Erythroblast (primary cell): ENCODE measurements at places on chromosomes 1 and 21.

- DNase-seq, result no peak
Measured at GRCh38 chr1:111082421-111083203, 57.3 kb downstream of the DRAM2 start.

- peak; percentile 75 for DNase-seq
Measured at GRCh38 chr1:109091078-109091838, 694 bp downstream of the TMEM167B start.

DNA sequence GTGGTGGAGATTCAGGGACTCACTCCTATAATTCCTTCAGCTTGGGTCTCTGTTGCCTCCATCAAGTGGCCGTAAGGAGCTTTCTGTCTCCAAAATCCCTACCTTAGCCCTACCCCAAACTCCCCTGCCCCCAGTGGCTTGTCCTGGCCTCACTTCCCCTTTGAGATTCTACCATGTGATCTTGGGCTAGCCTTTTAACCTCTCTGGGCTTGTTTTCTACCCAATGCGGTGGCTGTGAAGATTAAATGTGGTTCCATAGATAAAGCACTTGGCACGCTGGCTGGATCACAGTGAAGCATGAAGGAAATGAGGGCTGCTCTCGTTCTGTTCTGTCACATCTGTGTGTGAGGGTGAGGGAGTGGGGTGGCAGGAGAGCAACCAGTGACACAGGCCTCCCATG lies 43.6 kb downstream of the FAAH start:
- DNase-seq, result peak; percentile 77

- no peak for DNase-seq
Measured at GRCh38 chr1:155864393-155864792, 5.0 kb downstream of the SYT11 start.

GRCh38 chr1:168689327-168689657 lies 39.7 kb downstream of the DPT start:
- no peak for DNase-seq

DNA sequence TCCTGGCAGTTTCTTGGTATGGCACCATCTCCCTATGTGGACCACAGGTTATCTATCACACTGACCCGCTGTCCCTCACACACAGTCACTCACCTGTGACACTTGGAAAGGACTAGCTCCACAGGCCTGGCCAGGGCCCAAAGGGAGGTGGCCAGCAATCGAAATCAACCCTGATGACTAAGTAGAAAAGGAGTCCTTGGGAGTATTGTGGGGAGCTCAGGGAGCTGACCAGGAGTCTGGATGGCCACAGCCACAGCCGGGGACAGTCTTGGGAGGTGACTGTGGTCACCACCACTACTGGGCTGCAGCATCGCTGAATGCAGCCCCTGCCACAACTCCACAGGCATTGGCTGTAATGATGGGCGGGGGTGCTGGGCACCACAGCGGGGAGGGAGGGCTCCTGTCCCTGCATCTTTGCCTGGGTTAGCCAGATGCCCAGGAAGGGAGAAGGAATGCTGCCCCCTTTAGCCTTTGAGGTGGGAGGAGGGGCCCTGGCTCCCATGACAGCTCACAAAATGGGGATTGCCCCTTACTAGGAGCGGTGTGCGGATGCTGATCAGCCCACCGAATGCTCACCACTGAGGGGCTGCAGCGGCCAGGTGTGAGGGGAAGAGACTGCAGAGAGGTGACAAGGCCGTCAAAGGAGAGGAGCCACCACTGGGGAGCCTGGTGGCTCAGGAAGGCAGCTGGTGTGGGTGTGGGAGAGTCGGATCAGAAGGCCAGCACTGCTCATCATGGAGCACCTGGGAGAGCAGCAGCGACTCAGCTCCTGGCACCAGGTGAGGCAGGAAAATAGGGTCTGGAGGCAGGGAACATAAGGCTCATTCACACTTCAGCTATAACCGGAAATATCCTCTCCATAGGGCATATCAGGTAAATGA lies 61.3 kb downstream of the H3-3A start:
- DNase-seq, result no peak

- no peak for DNase-seq
Measured at GRCh38 chr1:5738911-5739462, 253.2 kb downstream of the NPHP4 start.

DNA sequence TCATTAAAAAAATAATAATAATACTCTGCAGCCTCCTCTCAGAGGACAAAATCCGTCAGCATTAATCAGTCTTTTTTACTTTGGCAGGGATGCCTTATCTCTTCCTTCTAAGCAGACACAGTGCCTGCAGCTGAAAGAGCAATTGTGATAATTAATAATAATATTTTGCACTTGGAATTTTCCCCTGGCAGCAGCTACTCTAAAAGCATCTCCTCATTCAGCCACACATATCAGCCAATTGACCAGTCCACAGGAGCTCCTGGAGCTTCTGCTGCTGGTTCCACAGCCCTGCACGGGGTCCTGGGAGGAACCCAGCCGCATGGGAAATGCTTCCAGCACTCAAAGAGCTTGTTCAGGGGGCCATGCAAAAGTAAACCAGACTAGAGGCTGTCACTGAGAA lies 31.0 kb upstream of the VWA5B1 start:
- no peak for DNase-seq

GRCh38 chr1:234726359-234726943 lies 116.5 kb upstream of the IRF2BP2 start:
- no peak for DNase-seq

DNA sequence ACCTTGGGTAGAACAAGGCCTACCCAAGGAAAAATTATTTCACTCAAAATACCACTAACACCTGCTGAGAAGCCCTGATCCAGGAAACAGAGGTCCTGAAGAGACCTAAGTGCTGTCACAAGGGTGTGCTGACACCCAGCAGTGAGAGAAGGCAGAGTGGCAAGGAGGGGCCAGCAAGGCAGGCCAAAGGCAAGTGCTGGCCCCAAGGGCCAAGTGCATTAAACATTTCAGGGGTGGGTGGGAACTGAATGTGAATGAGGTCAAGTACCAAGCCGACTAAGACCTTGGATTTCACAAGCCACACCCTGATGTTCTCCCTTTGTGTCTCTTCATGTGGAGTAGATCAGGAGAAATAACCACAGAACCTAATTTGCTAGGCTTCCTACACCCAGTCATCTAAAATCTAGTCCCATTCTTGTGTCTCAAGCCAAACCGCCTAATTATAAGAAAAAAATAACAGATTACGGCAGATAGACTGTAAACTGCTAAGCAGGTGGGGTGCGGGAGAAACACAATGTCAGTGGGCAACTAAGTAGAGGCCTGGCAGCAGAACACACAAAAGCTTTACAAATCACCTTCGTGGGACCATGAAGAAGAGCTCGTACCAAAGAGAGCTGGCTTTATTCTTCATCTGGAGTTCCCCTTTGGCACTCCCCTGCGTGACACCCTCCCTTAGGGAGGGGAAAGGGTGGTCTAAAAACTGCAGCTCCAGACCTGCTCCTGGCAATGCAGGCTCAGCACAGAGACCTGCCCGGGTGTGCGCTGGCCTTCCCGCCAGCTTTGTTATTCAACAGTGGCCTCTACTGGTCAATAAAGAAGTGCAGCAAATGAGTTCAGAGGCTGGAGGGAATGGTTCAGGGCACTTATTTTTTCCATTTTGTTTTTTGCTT lies 8.7 kb downstream of the UBE2G2 start:
- peak; percentile 82 for DNase-seq

DNA sequence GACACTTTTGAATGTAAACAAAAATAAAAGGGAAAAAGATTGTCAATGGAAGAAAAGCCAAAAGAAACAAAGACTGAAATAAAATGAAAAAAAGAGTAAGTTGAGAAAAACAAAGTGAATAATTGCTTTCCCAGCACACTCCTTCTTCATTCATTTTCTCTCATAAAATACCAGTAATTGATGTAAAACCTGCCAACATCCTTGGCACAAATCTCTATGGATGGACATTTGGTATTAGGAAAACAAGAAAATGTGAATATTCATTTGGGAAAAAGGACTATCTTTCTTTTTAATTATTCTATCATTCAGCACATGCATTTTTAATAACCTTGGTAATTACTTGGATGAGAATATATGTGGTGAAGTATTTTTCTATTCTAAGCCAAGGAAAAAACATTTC lies 204.4 kb upstream of the TNR start:
- no peak for DNase-seq

GRCh38 chr1:58395355-58395754 lies 151.2 kb downstream of the OMA1 start:
- no peak for DNase-seq
